Stimulated activated CD8-positive, alpha-beta memory T cell treated with anti-CD3 and anti-CD28 coated beads, Interleukin-4, amount 100 ng/mL, for 48 hours (primary cell): ENCODE measurements at places on chromosomes 6 and 20.

GRCh38 chr6:37175332-37176267 is 5.6 kb downstream of the PIM1 start:
- no peak for DNase-seq

GRCh38 chr6:155543166-155543847 is 87.7 kb upstream of the NOX3 start:
- no peak for DNase-seq

- DNase-seq = no peak
These were observed 130.2 kb upstream of the HDDC2 start for GRCh38 chr6:125431971-125432370.

DNA sequence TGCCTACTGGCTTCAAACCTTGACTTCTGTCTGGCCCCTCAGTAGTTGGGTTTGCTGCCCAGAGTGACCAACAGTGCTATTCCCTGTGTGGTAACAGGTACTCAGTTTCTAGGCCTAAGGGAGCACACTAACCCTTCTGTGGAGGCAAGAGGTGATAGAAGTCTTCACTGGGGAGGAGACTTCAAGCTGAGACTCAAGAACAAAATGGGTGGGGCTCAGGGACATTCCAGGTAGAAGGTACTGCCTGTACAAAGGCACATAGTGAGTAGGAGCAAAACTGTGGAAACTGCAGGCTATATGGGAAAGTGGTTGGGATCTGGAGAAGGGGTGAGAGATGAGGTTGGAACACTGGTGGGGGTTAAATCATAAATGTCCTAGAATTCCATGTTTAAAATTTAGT is 2.3 kb upstream of the SCAND1 start:
- no peak for DNase-seq
